ENCODE measurements at places on chromosomes 7 and 10.

- no peak for DNase-seq
Measured at GRCh38 chr7:51269911-51270310, 46.7 kb downstream of the COBL start.

DNA sequence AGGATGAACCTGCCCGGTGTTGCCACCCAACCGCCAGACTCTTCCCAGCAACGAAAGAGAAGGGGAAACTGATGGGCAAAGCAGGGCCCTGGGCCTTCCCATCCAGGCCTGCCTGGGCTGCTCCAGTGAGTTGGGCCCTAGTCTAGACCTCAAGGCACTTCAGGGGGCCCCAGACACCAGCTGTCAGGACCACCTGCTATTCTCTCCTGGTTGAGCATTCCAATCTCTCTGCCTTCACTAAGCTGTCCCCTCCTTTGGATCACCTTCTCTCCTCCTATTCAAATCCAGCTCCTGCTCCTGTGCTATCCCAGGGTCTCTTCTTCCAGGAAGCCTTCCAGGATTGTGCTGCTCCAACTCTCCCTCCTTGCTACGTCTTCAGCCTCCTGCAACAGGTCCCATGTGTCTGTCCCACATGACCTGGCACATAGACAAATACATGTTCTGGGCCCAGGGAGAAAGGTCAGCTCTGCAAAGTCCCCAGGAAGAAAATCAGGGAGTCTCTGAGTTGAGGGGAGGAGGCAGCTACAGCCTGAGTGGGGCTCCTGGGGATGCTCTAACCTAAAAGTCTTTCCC, 3.1 kb downstream of the STX1A start:
- DNase-seq = no peak

DNA sequence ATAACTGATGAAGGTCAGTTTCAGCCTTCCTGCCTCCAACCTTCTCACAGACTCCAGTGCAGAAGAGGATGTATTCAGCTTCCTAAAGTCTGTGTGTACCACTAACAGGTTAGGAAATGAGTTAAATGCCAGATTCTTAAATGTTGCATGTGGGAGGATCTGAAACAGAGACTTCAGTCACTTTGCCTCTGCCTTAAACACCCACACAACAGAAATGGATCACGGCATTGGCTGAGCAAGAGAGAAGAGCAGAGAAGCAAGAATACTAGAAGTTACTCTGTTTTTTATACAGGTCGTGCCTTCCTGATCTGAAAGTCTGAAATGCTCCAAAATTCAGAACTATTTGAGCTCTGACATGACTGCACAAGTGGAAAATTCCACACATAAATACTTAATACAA, 98.9 kb upstream of the ARHGAP21 start:
- DNase-seq = no peak

- DNase-seq = no peak
Measured at GRCh38 chr10:12081879-12082557, 13.3 kb downstream of the DHTKD1 start.

- no peak for DNase-seq
Measured at GRCh38 chr7:42181566-42181965, 55.4 kb downstream of the GLI3 start.

DNA sequence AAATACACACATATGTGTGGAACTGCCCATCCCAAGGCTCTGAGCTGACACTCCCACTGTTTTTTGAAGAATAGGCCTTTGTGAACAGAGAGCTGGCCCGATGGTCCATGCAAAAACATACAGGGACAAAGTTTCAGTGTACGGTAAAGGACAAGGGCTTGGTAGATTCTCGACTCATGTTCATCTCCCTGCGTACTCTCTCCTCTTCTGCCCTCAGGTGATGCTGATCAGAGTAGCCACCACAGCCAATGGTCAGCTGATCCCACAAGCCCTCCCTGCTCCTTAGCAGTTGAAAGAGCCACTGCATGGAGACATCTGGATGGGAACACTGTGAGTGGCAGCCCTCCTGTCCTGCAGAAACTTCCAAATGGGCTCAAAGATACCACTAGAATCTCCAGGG, 23.1 kb upstream of the C10orf71 start:
- DNase-seq = no peak

- DNase-seq = no peak
Measured at GRCh38 chr7:149180722-149181449, 14.5 kb upstream of the ZNF282 start.

GRCh38 chr7:96300986-96301385, 20.9 kb downstream of the SLC25A13 start:
- no peak for DNase-seq

- no peak for DNase-seq
Measured at GRCh38 chr7:47492716-47493325, 89.1 kb downstream of the TNS3 start.

GRCh38 chr7:130292682-130293257, at the start of gene CPA4:
TSS of gene CPA4 (plus strand) at chr7:130293161. CDS start at chr7:130293181, 20 bp downstream.
- DNase-seq = no peak

DNA sequence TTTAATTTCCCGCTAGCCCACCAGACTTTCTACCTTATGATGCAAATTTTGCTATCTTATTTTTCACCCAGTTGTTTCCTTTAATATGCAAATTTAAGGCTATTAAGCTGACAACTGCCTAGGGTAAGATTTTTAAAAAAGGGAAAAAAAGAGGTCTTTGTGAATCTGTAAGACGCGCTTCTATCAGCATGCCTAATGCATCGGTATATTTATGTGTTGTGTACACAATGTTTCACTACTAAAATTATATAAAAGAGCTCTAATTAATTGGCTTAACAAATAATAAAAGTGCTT, 386.6 kb downstream of the KIF20B start:
- no peak for DNase-seq

GRCh38 chr10:14801723-14802122, 27.0 kb upstream of the FAM107B start:
- DNase-seq = no peak

DNA sequence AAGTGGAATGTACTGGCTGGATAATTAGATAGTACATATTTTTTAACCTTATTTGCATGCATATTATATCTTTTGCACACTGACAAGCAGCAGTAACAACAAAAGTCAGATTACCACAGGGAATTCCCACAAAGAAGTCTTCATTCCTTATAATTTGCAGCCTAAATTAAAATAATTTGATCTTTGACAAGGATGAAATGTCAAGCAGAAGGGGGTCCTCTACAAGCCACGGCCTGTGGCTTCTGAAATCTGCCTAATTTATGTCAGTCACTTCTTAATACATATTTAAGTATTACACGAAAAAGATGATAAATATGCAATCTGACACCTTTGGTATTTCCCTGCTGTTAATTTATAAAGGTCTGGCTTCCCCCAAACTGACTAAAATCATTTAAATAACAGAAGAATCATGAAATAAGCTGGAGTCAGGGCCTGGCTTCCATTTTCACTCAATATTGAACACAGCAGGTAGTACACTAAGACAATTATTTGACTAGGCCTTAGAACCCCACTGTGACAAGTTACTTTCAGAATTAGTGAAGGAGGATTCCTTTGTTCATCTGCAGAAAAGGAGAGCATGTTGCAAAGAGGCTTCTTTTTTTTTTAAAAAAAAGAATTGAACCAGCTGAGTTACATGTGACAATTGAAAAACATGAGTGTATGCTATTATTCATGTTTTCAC, 351.1 kb upstream of the ETV1 start:
- DNase-seq = no peak

DNA sequence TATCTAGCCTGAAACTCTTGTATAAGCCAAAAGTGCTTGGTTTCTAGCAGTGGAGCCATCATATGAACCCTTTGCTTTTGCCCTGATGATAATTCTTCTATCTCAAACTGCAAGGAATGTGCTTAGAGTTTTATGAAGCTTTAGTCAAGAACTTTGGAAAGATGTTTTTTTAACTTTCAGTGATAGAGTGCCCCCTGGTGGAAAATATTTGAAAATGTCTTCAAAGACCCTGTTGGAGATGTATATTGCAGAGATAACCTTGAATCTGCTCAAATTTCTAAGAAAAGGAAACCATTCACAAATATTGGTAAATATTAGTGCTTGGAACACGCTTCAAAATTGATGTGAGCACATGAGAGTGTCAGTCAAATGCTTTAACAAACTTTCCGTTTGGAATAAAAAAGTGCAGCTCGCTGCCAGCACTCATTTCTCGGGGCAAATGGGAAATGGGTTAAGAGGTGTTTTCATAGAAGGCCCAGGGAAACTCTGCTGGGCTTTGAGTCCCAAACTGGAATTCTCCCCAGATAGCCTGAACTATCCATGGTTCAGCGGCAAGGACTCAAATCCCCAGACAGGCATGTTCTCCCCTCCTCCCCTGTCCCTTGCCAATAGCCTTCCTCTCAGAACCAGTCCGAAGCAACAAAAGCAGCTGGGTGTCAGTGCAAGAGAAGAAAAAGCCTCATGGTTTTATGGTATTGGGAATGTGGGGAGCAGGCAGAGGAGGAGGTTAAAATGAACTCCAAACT, 129.3 kb downstream of the MYOF start:
- DNase-seq = no peak

DNA sequence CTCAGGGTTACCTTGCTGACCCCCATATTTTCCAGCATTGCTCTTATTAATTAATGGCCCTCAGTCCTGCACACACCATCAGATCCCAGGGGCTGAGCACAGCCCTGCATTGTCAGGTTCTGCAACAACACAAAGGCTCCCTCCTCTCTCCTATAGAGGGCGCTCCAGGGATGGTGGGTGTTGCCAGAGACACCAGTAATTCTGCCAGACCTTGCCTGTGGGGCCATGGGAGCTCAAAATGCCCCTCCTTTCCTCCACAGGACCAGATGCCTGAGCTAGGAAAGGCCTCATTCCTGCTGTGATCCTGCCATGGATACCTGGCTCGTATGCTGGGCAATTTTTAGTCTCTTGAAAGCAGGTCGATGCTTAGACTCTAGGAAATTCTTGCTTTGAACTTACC, 42.8 kb upstream of the PRSS58 start:
- no peak for DNase-seq

DNA sequence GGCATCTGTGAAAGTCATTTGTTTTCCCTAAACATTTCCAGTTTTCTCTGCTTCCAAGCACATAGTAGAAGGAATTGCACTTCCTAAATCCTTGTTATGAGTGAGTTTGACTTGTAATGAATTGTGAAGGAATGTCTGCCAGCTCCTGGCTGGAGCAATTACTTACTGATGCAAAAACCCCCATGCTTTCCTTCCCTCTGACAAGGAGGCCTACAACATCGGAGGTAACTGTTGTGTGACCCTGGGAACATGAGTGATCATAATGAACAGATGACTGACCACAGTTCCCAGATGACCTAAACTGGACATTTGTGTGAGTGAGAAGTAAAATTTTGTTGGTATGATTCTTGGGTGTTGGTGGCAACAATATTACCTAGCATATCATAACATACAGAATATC, 21.4 kb upstream of the CPVL start:
- no peak for DNase-seq

DNA sequence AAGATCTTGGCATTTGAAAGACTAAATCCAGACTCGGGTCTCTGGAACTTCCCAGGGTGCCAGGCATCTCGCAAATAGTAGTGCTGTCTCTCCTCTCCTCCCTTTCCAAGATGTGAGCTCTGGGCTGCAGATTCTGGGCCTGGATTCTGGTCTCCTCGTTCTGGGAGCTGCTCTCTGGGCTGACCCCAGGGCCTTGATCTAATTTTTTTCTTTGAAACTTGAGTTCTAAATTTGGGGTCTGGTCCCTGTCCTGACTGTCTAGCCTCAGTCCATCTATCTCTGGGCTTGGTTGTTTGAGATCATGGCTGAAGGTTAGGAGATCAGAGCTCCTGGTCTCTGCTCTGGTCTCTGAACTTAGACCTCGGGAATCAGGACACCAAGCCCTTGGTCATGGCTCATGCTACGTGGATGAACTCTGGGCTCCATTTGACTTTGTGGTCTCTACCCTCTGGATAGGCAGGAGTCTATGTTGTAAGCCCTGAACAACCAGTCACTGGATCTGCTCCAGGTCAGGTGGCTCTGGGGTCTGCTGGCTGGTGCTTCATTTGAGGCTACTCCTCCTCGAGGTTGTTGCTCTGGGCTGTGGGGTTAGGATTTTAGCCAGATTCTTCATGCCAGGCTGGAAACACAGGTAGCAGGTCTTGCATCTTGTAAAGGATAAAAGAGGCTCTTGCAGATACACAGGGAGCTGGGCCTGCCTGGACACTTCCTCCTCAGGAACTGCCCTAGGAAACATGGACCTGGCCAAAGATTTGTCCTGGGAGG, 8.0 kb upstream of the MBL2 start:
- DNase-seq = no peak

- DNase-seq = no peak
Measured at GRCh38 chr7:55110282-55110992, 91.6 kb downstream of the EGFR start.

- DNase-seq = no peak
Measured at GRCh38 chr10:86497621-86498020, 24.0 kb downstream of the WAPL start.

- DNase-seq = no peak
Measured at GRCh38 chr10:61805091-61805490, 96.4 kb upstream of the ARID5B start.

GRCh38 chr10:103273041-103273441, 3.9 kb upstream of the INA start:
- DNase-seq = no peak

- DNase-seq = no peak
Measured at GRCh38 chr7:137850972-137851945, 4.5 kb upstream of the DGKI start.

GRCh38 chr10:9274206-9274755, 1219.8 kb downstream of the GATA3 start:
- no peak for DNase-seq

- DNase-seq = no peak
Measured at GRCh38 chr7:82362129-82362706, 81.4 kb downstream of the CACNA2D1 start.

DNA sequence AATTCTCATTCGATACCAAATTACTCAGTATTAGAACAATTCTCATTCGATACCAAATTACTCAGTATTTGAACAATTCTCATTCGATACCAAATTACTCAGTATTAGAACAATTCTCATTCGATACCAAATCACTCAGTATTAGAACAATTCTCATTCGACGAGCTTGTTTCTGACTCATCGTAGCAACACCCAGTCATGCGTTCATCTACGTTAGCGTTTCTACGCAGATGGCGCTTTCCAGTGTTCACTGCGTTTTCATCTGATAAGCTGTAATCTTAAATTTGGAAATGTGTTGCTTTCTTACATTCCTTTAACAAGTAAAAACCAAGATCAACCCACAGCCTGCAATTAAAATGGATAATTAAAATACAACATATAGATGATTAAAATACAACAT, 276.3 kb downstream of the ZMYND11 start:
- DNase-seq = no peak

- DNase-seq = no peak
Measured at GRCh38 chr7:92626281-92626809, 36.2 kb upstream of the FAM133B start.

- no peak for DNase-seq
Measured at GRCh38 chr7:152341039-152341913, 94.5 kb downstream of the KMT2C start.

DNA sequence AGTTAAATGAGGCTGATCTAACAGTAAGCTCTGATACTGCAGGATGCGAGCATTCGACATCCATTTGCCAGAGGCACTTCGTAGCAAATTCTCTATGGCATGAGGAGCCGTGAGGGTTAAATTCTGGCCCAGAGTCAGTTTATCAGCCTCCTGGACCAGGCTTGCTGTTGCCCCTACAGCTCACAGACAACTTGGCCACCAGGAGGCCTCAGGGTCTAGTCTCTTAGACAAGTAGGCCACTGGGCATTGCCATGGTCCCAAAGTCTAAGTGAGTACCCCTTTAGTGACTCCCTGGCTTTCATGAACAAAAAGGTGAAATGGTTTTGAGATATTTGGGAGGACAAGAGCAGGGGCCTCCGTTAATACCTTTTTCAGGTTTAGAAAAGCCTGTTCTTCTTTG, 178.0 kb upstream of the MBL2 start:
- DNase-seq = no peak

Data from left renal pelvis (tissue), 4 donors.